Activated CD4-positive, alpha-beta T cell treated with anti-CD3 and anti-CD28 coated beads, Interleukin-2, amount 10 ng/mL, durations not matched to agents 7 days and 5 days (primary cell): ENCODE measurements at places on chromosomes 1 and 21.

DNA sequence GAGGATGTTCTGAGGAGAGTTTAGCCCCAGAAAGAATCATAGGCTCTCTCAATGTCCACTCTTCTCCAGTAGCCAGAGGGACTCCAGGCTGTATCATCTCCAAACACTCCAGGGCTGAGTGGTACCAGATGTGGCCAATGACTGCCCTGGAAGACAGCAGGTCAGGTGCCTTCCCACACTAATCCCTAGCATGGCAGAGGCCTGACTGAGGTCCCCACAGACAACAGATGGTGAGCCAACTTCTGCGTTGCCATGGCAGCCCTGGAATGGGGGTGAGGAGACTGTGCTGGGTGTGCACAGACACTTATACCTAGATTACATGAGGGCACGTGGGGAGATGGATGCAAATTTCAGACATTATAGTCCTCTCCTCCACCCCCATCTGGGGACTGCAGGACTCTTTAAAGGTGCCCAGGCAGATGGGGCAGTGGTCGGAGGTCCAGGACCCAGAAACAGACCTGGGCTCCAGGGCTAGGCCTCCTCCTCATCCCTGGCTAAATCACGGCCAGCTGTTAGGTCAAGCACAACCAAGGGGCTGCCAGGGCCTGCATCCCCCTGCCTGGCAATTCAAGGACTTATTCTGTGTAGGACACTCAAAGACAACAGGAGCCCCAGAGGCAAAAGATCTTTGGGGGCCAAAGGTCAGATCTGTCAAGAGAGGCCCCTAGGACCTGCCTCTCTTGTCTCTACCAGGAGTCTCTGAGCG, 42.9 kb downstream of the CAMK2N1 start:
- DNase-seq, result no peak

DNA sequence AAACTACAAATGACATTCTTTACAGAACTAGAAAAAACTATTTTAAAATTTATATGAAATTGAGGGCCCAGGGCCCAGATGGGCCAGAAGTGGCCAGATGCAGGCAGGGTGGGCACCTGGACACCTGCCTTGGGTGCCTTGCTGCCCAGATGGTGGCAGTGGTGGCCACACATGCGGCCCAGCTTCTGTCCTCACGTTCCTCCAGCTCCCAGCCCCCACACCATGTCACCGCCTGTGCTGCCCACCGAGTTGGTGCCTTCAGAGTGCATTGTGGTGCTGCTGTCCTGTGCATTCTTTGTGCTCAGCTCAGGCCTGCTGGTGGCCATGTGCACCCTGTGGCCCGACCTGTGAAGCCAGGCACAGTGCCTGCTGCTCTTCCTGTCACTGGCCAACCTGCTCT, 216.8 kb upstream of the CXADR start:
- DNase-seq, result no peak

DNA sequence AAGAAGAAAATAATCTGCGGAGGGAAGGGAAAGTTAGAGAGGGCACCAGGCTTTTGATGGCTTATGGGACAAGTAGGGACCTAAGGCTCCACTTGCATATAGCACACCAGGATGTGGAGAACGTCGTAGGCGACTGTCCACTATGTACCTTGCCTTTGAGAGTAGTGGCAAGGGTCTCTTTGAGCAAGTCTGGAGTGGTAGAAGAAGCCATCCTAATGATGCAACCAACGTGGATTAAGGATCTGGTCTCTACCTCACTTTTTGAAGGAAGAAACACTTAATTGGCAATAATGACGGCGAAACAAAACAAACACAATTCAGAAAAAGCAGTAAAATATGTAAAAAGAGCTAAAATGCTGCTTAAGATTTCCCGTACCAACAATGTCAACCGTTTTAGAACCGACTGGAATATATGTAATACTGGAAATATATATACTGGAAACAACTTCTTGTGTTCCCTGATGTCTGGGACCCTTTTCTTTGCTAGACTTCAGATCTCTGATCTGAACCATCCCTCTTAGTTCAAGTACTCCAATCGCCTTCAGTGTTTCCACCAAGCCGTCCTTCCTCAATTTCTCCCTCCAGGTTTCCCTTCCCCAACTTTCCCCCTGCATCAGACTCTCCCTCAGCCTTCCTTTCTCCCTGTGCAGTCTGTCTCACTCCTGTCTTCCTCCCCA, 821 bp upstream of the KHDRBS1 start:
- DNase-seq, result no peak

- DNase-seq, result no peak
These were observed 1.7 kb downstream of the F5 start for GRCh38 chr1:169584483-169585144.

DNA sequence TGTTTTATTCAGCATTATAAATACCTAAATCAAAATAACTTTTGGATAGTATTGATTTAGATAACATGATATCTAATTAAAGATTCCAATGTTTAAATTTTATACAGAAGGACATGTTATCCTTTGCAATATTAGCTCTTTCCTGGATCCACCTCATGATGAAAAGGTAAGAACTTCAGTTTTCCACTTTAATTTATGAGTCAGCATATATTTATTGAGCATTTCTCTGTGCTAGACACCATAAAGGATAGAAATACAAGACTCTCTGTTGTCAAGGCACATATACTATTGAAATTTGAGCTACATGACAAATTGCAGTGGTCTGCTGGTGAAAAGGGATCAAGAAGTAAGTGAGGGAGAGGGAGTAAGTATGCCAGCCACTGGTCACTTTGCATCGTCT, 68.1 kb upstream of the EXO1 start:
- no peak for DNase-seq

GRCh38 chr1:1921901-1922701, 3.0 kb upstream of the TMEM52 start:
- no peak for DNase-seq

- no peak for DNase-seq
These were observed 224.5 kb downstream of the ASTN1 start for GRCh38 chr1:176939993-176940392.

DNA sequence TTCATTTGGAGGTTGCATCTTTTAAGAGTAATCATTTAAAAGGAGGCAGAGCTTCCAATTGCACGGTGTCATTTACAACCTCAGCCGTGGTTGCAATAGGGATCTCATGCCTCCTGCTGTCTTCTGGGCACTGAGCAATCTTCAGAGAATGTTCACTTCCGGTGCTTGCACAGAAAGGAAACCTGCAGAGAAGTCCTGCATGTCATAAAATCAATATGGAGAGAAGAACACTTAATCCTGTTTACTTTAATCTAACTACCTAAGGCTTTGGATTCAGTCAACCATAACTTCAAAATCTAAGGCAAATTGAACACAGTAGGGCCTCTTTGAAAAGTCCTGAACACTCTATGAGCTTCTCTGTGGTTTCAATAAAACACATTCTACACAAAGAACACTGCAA, 11.3 kb upstream of the MAP10 start:
- peak; percentile 47 for DNase-seq

- no peak for DNase-seq
These were observed 456.0 kb upstream of the PKN2 start for GRCh38 chr1:88228114-88228513.

DNA sequence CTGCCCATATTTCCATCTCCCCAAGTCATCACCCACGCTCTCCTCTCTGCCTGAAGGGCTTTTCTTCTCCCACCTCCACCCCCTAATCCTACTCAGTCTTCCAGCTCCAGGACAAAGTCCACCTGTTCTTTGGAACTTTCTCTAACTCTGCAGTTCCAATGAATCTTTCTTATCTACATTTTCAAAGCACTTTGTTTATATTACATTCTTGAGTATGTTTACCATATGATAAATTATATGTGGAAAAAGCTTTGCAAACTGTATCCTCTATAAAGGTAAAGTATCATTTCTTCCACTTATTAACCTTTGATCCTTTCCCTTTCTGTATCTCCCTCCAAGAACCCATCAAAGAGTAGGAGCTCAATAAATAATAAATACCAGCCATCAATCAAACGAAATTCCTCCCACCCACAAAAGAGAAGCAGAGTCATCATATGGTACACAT, 39.7 kb downstream of the TTC13 start:
- no peak for DNase-seq

- DNase-seq, result no peak
These were observed 347.5 kb upstream of the DPYD start for GRCh38 chr1:98268316-98268715.

- no peak for DNase-seq
These were observed 66.4 kb upstream of the FBXO28 start for GRCh38 chr1:224047538-224047937.

GRCh38 chr1:161192476-161193465, 6.1 kb downstream of the ADAMTS4 start:
- DNase-seq, result peak; percentile 81

- DNase-seq, result peak; percentile 23
These were observed 2.2 kb downstream of the IKBKE start for GRCh38 chr1:206472454-206472853.

GRCh38 chr1:242002510-242002909, 3.6 kb upstream of the MAP1LC3C start:
- DNase-seq, result no peak

DNA sequence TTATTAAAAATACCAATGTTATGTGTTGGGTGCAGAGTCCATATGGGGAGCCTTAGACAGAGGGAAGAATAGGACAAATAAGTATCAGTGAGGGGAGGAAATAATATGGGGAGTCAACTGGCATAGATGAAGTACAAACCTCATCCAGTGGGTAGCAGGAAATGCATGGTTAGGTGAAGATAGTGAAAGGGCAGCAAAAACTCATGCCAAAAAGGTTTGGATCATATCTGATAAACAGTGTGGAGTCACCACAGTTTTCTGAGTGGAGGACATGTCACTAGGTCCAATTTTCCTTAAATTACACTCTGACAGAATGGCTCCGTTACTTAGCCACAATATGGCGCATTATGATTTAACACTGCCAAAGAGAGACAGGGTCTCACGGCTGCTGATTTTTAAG, 10.3 kb downstream of the DUSP23 start:
- DNase-seq, result no peak

DNA sequence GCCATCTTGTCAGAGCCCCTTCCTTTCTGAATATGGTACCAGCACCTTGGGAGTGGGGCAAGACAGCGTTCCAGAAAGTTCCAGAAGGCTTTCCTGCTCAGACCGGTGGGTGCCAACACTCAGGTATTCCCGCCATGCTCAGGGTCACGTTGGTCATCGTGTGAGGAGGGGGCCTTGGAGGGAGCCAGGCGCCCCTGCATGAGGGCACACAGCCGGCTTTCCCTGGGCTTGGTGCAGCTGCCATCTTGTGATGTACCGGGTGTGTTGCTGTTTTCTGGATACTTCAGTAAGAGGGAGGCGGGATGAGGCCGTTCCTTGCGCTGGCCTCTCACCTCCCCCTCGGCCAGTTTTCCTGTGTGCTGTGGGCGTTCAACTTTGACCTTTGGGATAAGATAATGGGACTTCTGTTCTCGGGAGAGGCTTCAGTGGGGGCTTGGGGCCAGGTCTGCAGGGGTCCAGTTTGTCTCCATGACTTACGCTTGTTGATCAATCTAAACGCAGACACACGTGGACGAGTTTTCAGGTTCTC, 69.7 kb downstream of the PRDM16 start:
- no peak for DNase-seq

DNA sequence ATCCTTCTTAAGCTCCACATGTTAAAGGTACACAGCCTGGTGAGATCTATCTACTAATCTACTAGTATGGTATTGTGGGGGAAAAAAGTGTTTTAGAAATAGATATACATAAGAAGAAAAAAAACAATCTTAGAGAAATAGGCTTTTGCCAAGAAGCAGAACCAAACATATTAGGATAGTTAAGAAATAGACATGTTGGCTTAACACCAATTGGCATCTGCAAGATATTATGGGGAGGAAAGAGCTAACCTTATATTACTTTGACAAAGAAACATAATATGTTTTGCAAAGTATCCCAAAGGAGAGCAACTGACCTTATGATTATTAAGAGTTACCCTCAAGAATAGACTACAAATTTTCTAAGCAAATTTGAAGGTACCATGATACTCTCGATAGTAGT, 202.9 kb downstream of the BRINP3 start:
- DNase-seq, result no peak

DNA sequence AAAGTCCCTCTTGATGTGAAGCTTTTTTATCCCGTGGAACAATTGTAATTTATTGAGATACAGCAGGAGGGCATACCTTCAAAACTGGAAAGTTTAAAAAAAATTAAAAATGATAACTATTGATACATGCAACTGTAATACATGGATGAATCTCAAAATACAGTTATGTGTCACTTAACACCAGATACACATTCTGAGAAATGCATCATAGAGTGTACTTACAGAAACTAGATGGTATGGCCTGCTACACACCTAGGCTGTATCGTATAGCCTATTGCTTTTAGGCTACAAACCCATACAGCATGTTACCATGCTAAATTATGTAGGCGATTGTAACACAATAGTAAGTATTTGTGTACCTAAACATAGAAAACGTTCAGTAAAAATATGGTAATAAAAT, 7.1 kb upstream of the AKNAD1 start:
- no peak for DNase-seq

DNA sequence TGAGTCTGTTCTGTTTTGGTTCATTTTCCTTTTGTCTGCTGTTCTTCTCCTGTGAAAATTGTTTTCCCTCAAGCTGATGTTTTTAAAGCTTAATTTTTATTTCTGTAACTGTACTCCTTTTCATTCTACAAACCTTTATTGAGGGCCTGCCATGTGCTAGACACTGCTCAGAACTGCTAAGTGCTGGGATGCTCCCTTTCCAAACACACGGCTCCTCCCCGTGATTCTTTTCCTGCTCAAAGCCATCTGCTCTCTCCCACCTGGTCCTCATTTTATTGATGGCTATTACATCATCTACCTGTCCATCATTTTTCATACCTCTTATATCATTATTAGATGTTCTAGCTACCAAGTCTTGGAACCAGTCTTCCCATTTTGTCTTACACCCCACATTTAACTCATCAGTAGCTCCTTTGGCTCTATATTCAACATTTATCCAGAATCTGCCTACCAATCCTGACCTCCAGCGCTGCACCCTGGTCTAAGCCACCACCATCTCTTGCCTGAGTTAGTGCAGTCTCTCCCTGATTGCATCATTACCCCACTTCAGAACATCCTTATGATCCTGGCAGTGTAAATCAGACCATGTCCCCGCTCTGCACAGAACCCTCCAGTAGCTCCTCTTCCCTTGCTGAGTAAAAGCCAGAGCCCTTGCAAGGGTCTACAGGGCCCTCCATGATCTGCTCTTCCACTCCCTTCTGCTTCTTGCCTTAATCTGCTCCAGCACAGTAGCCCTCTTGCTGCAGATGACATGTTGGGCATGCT, 118.1 kb downstream of the CACNA1E start:
- DNase-seq, result no peak

DNA sequence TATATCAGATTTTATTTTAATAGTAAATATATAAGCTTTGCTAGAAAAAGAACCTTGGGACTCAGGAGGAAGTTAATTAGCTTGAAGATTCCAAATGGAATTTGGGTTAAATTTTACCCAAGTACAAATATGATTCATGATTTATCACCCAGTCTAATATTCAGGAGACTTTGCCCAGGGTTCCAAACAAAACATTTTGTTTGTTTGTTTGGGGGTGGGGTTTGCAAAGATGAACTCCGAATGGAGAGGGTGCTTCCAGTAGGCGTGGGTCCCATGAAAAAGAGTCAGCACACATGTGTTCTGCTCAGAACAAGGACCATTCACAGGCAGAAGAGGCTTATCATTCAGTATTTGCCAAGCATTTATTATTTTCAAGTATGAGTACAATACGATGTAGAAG, 23.5 kb downstream of the KCNT2 start:
- no peak for DNase-seq

- no peak for DNase-seq
These were observed 20.5 kb downstream of the PRKACB start for GRCh38 chr1:84164567-84165021.

GRCh38 chr1:226650236-226650841, 88.7 kb downstream of the ITPKB start:
- no peak for DNase-seq

GRCh38 chr1:117169871-117170596, 40.7 kb downstream of the VTCN1 start:
- DNase-seq, result no peak

GRCh38 chr1:53249706-53250105, 11.4 kb upstream of the MAGOH start:
- DNase-seq, result no peak
